ENCODE measurements at places on chromosomes 5 and 9.
A peak's percentile ranks its signal among the peaks of the same experiment; 100 is the strongest.

DNA sequence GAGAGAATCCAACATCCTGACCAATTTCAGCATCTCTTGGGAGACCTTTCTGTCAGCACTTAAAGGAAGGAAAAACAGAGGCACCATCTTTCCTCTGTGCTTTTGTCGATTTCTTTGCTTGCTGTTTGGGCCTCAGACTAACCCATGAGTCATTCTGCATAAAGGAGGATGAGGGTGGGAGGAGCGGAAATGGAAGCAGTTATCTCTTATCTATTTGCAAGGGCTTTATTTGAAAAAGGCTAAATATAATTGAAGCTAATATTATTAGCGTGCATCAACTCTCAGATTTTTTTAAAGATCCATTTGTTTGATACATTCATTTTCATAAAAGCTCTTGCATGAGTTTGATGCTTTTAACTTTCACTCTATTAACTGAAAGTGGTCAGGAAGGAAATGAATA lies 72.9 kb downstream of the ZNF622 start:
- no peak for DNase-seq

DNA sequence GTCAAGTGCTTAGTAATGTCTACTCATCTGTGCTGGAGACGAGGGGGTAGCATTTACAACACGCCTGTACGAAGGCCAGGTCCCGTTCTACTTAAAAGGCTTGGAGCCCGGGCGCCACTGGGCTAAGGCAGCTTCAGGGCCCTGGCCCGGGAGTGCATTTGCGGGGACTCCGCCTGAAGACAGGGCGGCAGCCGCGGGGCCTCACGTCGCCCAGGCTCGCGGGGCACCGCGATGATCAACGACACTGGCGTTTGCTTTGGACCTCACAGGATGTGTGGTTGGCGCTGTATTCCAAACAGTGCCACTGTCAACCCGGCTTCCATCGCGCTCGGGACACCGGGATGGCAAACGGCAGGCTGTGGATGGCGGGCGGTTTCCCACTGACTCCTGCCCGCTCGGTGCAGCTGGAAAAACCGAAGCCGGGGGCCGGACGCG lies 1.1 kb upstream of the TENT4A start:
- DNase-seq: peak; percentile 66

- no peak for DNase-seq
These were observed 518.3 kb upstream of the ITGA1 start for GRCh38 chr5:52269401-52269800.

DNA sequence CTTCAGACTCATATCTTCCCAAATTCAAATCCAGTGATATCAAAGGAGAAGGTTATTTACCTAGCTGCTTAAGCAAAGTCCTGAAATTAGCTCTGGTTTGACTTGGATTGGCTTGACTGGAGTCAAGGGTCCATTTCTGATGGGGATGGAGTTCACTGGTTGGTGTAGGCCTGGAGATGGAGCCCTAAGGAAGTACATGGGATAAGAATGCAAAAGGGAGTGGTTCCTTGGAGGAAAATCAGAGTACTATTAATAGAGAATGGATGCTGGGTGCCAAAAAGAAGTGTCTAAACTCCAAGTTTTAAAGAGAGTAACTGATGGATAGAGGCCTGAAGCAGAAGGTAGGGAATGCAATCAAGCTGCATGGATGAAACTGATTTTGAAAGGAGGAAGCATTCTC lies 13.8 kb downstream of the TXNDC8 start:
- no peak for DNase-seq

DNA sequence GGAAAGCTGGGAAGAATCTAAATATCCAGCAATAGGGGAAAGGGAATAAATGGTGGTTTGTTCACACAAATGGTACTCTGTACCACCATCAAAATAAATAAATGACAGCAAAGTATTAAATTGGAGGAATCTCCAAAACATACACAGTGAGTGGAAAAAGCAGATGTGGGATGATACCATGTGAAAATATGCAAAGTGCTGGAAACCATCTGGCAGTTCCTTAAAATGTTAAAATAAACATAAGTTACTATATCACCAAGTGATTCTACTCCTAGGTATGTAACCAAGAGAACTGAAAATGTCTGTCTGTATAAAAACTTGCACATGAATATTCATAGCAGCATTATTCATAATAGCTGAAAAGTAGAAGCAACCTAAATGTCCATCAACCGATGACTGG lies 41.9 kb upstream of the TEX48 start:
- no peak for DNase-seq

GRCh38 chr5:160747987-160748386 lies 104.0 kb downstream of the ATP10B start:
- DNase-seq: no peak

- no peak for DNase-seq
These were observed 207.1 kb downstream of the VPS13A start for GRCh38 chr9:77384406-77384805.

- no peak for DNase-seq
These were observed 53.8 kb downstream of the GCNT1 start for GRCh38 chr9:76512826-76513225.

- DNase-seq: no peak
These were observed 586.5 kb downstream of the CETN3 start for GRCh38 chr5:89823046-89823445.

DNA sequence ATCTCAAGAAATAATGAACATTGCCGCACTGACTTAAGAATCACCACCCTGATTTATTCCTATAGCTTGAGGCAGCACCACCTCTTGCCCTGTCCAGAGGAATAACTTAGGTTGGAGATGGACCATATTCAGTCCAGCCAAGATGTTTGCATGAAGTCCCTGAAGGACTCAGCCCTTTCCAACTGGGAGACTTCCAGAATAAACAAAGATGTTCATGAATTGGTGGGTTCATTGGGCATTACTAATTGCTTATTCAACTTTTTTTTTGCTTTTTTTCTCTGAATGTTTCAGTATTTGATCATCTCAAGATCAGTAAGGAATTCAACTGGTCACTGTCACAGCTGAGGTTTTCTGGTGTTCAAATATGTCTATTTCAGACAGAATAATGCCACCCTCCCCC lies 470.6 kb downstream of the CCDC171 start:
- DNase-seq: no peak

- no peak for DNase-seq
These were observed 130.6 kb downstream of the DTWD2 start for GRCh38 chr5:118857700-118858099.

GRCh38 chr9:98242426-98242825 lies 13.0 kb downstream of the TBC1D2 start:
- DNase-seq: no peak

DNA sequence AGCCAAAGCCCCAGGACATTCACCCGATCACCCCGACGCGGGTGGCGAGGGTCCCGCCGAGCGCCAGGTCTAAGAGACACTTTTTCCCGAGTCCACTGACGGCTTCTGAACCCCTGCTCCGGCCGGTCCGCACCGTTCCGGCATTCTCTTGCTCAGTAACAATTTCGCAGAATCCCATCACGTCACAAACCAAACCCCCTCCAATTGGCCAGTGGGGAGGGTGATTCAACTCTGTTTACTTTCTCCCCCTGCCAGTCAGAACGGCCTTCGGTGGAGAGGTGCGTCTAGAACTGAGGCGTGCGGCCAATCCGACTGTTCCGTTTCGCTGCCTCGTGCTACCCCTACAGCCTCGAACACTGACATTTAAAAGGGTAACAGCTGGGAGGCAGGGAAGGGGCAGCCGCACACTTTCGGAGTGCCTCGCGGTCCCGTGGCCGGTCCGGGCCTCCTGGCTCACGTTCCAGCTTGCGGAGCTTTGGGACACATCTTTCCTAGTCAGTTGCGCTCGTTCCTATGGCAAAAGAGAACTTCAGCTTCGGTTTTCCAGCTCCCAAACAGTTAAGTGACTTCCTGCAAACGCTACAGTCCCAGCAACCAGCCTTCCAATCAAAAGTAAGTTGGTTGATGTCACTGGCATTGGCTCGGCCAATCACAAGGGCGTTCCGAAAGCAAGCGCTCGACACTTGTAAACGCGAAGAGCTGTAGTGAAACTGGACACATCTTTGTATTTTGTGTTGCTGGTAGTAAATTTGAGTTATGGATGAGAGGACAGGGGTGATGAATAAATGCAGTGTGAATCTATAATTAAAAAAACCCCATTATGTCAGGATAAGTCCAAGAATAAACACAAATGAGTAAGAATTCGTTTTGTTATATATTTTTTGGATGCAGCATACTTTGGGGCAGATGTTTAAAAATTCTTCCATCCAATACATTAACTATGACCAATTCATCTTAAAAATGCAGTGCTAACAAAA lies at the start of gene KLF9:
Gene KLF9 (minus strand): TSS at position 859 of the 977 bp plus-strand sequence. CDS start 1,294 bp downstream, outside the sequence.
- DNase-seq: peak; percentile 97

GRCh38 chr5:96008487-96008886 lies 46.8 kb upstream of the ELL2 start:
- no peak for DNase-seq

- no peak for DNase-seq
These were observed 69.4 kb downstream of the TRPC7 start for GRCh38 chr5:136295914-136296313.

DNA sequence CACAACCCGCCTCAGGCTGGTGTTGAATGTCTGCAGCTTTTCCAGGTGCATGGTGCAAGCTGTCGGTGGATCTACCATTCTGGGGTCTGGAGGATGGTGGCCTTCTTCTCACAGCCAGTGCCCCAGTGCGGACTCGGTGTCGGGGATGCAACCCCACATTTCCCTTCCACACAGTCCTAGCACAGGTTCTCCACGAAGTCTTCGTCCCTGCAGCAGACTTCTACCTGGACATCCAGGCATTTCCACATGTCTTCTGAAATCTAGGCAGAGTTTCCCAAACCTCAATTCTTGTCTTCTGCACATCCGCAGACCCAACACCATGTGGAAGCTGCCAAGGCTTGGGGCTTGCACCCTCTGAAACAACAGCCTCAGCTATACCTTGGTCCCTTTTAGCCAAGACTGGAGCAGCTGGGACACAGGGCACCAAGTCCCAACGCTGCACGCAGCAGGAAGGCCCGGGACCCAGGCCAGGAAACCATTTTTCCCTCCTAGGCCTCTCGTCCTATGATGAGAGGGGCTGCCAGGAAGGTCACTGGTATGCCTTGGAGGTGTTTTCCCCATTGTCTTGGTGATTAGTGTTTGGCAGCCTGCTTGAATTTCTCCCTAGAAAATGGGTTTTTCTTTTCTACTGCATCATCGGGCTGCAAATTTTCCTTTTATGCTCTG lies 18.2 kb downstream of the PSIP1 start:
- DNase-seq: no peak

DNA sequence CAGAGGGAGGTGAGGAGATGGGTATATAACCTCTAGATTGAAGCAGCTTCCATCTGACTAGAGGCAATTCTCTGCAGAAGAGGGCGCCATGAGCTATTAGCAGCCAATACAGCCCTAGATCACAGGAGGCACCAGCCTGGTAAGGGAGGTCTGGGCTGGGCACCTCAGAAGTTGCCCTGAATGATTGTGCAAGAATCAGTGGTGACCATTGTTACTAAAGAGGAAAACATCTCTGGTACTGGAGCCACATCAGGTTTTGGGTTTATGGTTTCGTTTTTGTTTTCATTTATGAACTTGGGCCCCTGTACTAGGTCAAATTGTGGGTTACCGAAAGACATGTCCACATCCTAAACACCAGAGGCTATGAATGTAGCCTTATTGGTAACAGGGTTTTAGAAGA lies 342.0 kb downstream of the MLLT3 start:
- DNase-seq: no peak

- DNase-seq: no peak
These were observed 15.4 kb downstream of the NDUFS4 start for GRCh38 chr5:53575831-53576230.

- no peak for DNase-seq
These were observed 11.0 kb upstream of the CCDC171 start for GRCh38 chr9:15541872-15542271.

GRCh38 chr5:51895834-51896233 lies 512.6 kb downstream of the ISL1 start:
- no peak for DNase-seq

DNA sequence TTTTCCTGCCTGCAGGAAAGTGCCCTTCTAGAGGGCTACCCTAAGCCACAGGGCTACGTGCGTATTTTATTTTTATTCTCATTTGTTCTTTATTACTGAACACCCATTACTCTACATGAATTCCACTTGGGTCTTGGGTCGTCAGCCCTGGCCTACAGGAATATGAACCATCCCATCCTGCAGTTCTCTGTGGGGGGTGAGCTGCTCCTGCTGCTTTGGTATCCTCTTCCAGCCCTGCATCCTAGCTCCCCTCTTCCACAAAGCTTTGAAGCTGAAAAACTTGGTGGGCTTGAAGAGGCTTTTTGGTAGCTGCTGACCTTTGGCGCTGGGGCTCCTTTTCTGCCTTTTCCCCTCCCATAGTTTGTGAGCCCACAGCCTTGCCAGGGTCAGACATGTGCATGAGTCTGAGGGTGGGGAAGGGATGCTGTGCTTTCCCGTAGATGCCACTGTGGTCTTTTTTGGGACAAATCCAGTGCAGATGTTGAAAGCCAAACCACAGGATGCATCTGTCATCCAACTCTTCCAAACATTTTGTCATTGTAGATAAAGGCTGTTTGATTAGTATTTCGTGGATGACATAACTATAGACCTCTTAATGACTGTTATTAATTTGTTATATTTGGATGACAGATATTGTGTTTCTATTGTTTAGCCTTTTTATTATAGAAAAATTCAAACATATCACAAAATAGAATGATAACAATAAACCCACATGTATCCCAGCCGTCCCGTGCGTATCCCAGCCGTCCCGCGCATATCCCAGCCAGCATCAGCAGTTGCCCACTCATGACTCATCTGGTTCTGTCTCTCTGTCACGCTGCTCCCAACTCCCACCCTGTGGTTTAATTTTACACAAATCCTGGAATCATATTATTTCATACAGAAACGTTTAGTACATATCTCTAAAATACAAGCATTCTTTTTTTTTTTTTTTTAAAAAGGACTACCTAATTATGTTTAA lies 43.9 kb downstream of the SLC46A2 start:
- DNase-seq: no peak

- DNase-seq: peak; percentile 22
These were observed 159.6 kb downstream of the TLE4 start for GRCh38 chr9:79731171-79731890.

DNA sequence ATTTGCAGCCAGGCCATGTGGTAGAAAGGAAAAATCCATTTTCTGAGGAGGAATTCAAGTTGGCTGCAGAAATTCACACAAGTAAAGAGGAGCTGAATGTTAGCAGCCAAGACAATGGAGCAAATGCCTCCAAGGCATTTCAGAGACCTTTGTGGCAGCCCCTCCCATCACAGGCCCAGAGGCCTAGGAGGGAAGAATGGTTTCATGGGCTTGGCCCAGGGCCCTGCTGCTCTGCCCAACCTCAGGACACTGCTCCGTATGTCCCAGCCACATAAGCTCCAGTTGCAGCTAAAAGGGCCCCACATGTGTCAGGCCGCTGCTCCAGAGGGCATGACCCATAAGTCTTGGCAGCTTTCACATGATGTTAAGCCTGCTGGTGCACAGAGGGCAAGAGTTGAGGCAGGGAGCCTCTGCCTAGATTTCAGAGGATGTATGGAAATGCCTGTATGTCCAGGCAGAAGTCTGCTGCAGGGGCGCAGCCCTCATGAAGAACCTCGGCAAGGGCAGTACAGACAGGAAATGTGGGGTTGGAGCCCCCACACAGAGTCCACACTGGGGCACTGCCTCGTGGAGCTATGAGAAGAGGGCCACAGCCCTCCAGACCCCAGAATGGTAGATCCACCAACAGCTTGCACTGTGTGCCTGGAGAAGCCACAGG lies 144.2 kb upstream of the EPB41L4A start:
- DNase-seq: no peak

- DNase-seq: no peak
These were observed 21.7 kb downstream of the SLF1 start for GRCh38 chr5:94640176-94640575.

Measured in activated naive CD4-positive, alpha-beta T cell treated with anti-CD3 and anti-CD28 coated beads, Interleukin-2, amount 10 ng/mL, durations not matched to agents 7 days and 5 days (primary cell).